ENCODE measurements at places on chromosomes 5 and 9.
A peak's percentile ranks its signal among the peaks of the same experiment; 100 is the strongest.

- H3K27ac ChIP-seq: no peak overlapping the region
- H3K4me3 ChIP-seq: no peak overlapping the region
- no peaks in the 10 kb centered on the region for H3K36me3 ChIP-seq
- H3K4me1 ChIP-seq: no peaks in the 10 kb centered on the region
Measured at GRCh38 chr5:165728425-165728824, 2223.0 kb downstream of the MAT2B start.

DNA sequence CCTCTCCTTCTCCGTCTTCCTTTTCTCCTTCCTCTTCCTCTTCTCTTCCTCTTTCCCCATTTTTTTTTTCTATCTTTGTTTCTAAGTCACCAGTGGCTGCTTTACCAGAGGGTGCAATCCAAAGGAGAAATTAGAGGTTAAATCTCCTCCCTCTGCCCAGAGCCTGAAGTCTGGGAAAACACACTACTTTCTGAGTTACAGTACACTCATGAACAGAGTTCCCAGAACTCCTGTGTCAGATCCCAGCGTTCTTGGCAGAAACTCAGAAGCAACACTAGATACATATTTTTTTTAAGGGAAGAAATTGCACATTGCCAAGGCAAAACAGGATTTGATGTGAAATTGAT, 189.0 kb downstream of the SNCAIP start:
- H3K4me1 ChIP-seq: no peaks in the 10 kb centered on the region
- H3K4me3 ChIP-seq: no peak overlapping the region
- DNase-seq: no peak
- H3K36me3 ChIP-seq: no peaks in the 10 kb centered on the region
- H3K27ac ChIP-seq: no peak overlapping the region
- H3K27me3 ChIP-seq: no peaks in the 10 kb centered on the region

DNA sequence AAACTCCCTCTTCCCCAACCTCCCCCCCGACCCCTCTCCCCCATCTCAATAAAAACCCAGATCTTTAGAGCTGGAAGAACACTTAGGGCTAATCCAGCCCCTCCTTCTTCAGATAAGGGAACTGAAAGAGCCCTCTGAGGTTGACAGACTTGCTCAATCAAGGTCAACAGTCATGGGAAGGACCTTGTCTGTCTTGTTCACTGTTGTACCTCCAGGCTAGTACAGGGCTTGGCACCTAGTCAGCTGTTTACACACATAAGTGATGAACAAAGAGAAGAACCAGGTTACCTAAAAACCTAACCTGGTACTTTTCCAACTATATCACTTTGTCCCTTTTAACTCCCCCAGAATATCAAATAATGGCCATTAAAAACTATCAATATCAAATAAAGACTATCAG, 2.4 kb downstream of the TTC39B start:
- no peaks in the 10 kb centered on the region for H3K36me3 ChIP-seq
- H3K4me1 ChIP-seq: peaks cover 2% of the 10 kb centered on the region
- H3K27ac ChIP-seq: peak overlapping the region; percentile 73
- no peaks in the 10 kb centered on the region for H3K27me3 ChIP-seq
- no peak for DNase-seq

DNA sequence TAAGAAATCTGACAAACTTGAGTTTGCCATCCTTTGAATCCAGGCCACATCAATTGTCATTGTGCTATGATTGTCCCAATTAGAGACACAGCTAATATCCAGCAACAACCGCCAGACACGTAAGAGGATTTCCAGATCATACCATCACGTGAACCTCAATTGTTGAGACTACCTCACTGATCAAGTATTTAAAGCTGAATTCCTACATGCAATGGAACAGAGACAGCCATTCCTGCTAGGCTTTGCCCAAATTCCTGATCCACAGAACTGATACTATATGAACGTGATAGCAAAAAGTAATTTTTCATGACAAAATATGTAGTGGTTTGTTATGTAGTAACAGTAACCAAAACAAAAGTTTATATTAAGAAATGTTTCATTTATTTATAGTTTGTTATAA, 657.7 kb downstream of the PRR16 start:
- DNase-seq: no peak
- H3K27ac ChIP-seq: no peak overlapping the region
- no peaks in the 10 kb centered on the region for H3K36me3 ChIP-seq

GRCh38 chr5:31962871-31963307, 211.2 kb downstream of the GOLPH3 start:
- H3K27ac ChIP-seq: no peak overlapping the region
- DNase-seq: no peak
- H3K36me3 ChIP-seq: no peaks in the 10 kb centered on the region
- H3K27me3 ChIP-seq: no peaks in the 10 kb centered on the region
- no peaks in the 10 kb centered on the region for H3K4me1 ChIP-seq

GRCh38 chr9:37996819-37997217, 72.2 kb downstream of the SHB start:
- no peaks in the 10 kb centered on the region for H3K36me3 ChIP-seq
- no peak overlapping the region for H3K4me3 ChIP-seq
- no peaks in the 10 kb centered on the region for H3K27me3 ChIP-seq
- H3K27ac ChIP-seq: no peak overlapping the region
- H3K4me1 ChIP-seq: peaks cover 13% of the 10 kb centered on the region

DNA sequence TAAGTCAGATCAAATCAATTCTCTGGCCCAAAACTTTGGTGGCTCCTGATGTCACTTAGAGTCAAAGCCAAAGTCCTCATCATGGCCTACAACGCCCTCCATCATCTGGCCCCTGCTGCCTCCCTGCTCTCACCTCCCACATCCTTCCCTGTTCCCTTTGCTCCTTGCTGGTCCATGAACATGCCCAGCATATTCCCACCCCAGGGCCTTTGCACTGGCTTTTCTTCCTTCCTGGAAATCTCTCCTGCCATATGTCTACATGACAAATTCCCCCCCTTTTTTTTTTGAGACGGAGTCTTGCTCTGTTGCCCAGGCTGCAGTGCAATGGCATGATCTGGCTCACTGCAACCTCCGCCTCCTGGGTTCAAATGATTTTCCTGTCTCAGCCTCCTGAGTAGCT, 11.1 kb upstream of the PSD2 start:
- no peak overlapping the region for H3K27ac ChIP-seq
- no peaks in the 10 kb centered on the region for H3K27me3 ChIP-seq
- DNase-seq: no peak
- H3K36me3 ChIP-seq: no peaks in the 10 kb centered on the region
- no peak overlapping the region for H3K4me3 ChIP-seq

DNA sequence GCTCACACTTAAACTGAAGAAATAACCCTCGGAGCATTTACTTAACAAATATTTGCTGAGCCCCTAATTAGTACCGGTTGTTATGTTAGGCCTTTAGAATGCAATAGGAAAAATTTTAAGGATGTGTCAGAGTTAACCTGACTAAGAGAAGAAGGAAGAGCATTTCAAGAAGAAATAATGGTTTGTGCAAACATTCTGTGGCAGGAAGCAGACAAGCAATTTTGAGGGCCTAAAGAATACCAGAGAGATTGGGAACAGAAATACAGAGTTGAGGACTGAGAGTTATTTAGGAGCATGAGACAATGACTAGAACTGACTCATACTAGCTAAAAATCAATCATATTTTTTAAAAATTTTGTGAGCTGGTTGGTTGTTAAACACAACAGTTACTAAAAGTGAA, 218.8 kb downstream of the PRR16 start:
- H3K4me3 ChIP-seq: no peak overlapping the region
- DNase-seq: no peak
- H3K4me1 ChIP-seq: no peaks in the 10 kb centered on the region
- H3K27ac ChIP-seq: no peak overlapping the region
- no peaks in the 10 kb centered on the region for H3K27me3 ChIP-seq
- no peaks in the 10 kb centered on the region for H3K36me3 ChIP-seq

GRCh38 chr5:78813906-78814530, 165.4 kb upstream of the LHFPL2 start:
- DNase-seq: no peak
- H3K4me1 ChIP-seq: no peaks in the 10 kb centered on the region
- H3K4me3 ChIP-seq: no peak overlapping the region
- H3K27me3 ChIP-seq: no peaks in the 10 kb centered on the region

DNA sequence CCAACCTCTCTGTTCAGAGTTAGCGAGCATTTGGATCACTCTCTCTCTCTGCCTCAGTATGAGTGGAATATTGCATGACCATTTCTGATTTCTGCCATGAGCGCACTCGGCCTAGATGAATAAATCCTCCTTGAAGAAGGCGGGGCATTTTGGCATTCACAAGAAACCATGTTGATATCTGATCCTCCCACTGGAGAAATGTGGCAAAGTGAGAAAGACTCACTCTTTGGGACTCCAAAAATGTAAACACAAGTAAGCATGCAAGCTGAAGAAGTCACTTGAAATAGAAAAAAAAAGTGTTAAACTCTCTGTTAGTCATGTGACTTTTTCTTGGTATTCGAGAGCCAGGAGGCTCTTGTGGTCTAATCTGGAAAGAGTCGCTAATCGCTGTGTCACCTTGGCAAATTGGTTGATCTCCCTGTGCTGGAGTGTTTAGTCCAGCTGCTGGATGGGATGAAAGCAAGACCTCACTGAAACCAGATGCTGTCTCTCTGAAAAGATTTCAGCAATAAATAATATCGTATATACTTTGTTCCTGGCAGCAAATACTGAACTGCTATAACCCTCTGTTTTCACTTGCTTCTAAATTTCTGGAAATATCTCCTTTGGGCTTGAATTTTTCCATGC, 95.5 kb downstream of the GHR start:
- no peaks in the 10 kb centered on the region for H3K36me3 ChIP-seq
- DNase-seq: no peak
- peaks cover 48% of the 10 kb centered on the region for H3K4me1 ChIP-seq
- H3K27ac ChIP-seq: no peak overlapping the region
- H3K27me3 ChIP-seq: no peaks in the 10 kb centered on the region

DNA sequence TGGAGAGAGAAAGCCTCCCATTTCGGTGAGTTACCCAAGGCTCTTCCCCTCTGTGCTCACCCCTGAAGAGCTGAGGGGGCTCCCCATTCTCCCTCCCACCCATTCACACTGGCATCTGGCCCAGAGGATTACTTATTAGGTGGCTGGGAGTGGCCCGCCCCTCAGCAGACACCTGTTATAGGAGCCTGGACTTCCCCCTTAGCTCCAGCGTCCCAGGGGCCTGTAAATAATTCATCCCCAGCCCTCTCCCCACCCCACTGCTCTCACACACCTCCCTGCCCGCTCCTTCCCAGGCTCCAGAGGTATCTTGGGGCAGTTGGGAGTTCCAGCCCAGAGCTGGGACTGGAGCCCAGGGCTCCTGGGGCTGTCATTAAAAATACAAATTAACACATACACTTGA, 11.6 kb upstream of the SLC6A7 start:
- H3K4me3 ChIP-seq: no peak overlapping the region
- H3K27me3 ChIP-seq: no peaks in the 10 kb centered on the region
- H3K36me3 ChIP-seq: no peaks in the 10 kb centered on the region

DNA sequence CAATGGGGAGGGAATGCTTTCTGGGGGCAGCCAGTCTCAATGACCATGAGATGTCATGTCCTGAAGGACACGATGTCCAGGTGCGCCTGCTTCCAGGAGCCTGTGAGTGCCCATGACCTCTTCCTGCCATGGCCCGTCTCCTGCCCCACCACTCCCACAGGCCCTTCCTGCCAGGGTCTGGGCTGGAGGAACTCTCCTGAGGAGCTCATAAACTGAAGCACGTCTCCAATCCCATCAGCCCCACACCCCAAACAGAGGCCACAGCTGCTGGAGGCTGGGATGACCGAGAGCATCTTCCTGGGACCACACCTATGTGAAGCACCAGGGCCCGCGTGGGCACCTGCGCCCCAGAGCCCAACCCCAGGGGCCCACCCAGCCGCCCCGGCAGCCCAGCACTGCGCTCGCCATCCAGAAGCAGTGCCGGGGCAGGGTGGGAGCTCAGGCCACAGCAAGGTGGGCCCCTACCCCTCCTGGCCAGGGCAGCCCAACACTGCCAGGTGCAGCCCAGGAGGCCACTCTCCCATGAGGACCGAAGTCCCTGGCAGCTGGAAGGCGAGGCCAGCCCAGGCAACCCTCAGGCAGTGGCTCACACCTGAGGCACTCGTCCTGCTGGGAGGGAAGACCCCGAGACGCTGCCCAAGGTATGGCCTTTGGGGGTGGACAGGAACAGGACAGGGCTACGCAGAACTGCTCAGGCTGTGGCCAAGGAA, 53.9 kb upstream of the UBAC1 start:
- H3K36me3 ChIP-seq: no peaks in the 10 kb centered on the region
- no peak overlapping the region for H3K4me3 ChIP-seq
- peak; percentile 20 for DNase-seq
- no peaks in the 10 kb centered on the region for H3K27me3 ChIP-seq
- peaks cover 24% of the 10 kb centered on the region for H3K4me1 ChIP-seq

DNA sequence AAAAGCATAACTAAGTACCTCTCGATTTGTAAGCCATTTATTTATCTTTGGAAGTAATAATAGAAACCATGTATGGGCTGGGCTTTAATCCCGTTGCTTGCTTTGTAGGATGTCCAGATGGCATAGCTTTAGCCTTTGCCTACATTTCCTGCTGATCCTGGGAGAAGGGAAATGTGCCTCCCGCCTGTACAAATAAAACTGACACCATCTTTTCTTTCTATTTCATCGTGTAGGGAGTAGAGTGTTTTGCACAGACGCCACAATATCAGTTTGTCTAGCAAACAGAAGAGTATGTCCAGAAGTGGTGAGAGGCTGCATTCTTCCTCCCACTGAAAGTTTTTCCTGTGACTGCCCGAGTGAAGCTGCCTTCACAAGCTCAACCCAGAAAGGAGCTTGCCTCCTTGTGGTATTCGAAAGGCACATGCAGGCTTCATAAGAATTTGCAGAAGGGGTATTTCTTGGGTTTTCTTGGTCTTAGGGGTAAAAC, 24.7 kb upstream of the TJP2 start:
- H3K27ac ChIP-seq: no peak overlapping the region
- no peaks in the 10 kb centered on the region for H3K36me3 ChIP-seq
- DNase-seq: no peak
- peaks cover 2% of the 10 kb centered on the region for H3K4me1 ChIP-seq
- no peaks in the 10 kb centered on the region for H3K27me3 ChIP-seq
- no peak overlapping the region for H3K4me3 ChIP-seq

- H3K36me3 ChIP-seq: no peaks in the 10 kb centered on the region
- H3K4me1 ChIP-seq: no peaks in the 10 kb centered on the region
- H3K4me3 ChIP-seq: no peak overlapping the region
- no peaks in the 10 kb centered on the region for H3K27me3 ChIP-seq
- DNase-seq: no peak
Measured at GRCh38 chr5:89954916-89955315, 454.6 kb downstream of the CETN3 start.

DNA sequence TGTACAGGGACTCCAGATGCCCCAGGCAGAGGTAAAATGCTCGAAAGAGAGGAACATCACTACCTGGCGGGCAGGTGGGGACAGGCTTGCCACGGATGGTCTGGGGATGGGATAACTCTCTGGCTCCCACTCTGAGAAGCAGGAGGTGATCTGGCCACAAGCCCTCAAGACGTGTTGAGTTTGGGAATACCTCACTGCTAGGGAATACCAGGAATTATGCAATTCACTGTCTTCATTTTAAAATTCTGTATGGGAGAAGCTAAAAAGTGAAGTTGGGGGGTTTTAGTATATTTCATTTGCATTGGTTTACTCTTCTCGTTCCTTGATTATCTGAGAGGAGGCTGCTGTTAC, 510.4 kb downstream of the CCDC171 start:
- H3K27ac ChIP-seq: no peak overlapping the region
- no peaks in the 10 kb centered on the region for H3K36me3 ChIP-seq
- H3K27me3 ChIP-seq: no peaks in the 10 kb centered on the region
- no peaks in the 10 kb centered on the region for H3K4me1 ChIP-seq
